Kidney tubule cell (primary cell): ENCODE measurements at places on chromosomes 2 and 18.

DNA sequence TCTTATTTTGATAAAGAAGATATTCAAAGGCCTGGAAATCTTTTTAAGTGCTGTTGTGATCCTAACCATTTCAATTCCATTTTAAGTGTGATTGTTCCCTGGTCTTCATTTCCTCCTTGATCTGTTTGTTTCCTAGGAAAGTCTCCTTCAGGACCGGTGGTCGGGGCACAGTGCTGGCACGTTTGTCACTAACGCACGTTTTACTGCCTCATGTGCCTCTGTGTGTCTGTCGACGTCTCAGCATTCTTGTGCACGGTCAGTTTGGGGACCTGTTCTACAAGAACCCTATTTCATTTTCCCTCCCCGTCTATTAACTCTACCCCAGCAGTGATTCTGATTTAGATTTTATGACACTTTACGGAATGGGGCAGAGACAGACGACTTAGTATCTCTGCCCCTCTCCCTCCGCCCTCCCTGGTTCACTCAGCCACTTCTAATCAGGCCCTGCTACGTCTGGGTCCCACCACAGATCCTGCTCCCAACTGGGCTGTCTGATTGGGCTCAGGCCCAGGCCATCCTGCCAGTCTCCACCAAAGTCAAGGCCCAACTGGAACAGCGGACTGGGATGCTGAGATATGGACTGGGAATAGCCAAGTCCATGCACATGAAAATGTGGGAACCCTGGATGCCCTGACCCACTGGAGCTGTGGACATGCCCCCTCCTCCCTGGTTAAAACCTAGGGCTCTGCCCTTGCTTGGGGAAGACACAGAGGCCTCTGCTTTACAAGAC, 95.6 kb downstream of the TWIST2 start:
- no peak for DNase-seq

- no peak for DNase-seq
Observed at GRCh38 chr2:189076572-189076971, 102.4 kb downstream of the COL3A1 start.

GRCh38 chr2:201642086-201642578, 1.2 kb downstream of the TMEM237 start:
- no peak for DNase-seq

DNA sequence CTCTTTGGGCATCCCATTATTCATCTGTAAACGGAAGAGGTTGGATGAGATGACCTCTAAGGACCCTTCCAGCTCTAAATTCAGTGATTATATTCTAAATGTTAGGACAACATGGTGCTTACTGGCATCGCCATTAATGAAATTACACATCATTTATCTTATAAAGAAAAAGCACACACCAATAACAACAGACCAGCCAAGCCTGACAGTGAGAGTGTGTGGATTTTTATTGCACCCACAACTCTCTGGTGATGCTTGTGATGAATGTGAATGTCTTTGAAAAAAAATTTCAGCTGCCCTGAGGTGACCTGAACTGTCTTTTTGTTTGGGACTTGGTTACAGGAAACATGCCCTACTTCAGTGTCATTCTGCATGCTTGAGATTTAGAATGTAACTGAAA, 513.3 kb upstream of the NRP2 start:
- no peak for DNase-seq

GRCh38 chr2:224946895-224947294, 95.4 kb downstream of the DOCK10 start:
- peak; percentile 39 for DNase-seq

GRCh38 chr2:128465246-128466170, 146.8 kb upstream of the HS6ST1 start:
- DNase-seq = no peak

DNA sequence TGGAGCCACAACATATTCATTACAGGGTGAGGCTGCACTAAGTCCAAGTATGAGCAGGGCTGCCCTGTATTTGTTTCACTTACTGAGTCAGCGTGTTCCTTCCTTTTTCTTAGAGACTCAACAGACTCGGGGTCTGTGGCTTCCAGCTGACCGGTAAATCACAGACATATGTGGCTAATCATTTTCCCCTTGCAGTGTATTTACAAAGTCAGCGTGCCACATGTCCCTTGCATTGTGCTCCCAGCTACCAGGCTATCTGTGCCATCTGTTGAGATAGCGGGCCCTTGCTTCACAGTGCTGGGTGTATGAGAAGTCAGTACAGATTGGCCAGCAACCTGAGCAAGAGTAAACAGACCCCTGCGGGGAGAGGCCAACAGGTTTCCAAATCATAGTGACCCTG, 254.3 kb downstream of the LRRTM1 start:
- no peak for DNase-seq

- no peak for DNase-seq
Observed at GRCh38 chr2:24915175-24915574, 4.9 kb downstream of the ADCY3 start.

GRCh38 chr2:132522901-132523300, 106.3 kb downstream of the GPR39 start:
- DNase-seq = peak; percentile 52

- no peak for DNase-seq
Observed at GRCh38 chr18:9604348-9604747, 10.0 kb downstream of the PPP4R1 start.

DNA sequence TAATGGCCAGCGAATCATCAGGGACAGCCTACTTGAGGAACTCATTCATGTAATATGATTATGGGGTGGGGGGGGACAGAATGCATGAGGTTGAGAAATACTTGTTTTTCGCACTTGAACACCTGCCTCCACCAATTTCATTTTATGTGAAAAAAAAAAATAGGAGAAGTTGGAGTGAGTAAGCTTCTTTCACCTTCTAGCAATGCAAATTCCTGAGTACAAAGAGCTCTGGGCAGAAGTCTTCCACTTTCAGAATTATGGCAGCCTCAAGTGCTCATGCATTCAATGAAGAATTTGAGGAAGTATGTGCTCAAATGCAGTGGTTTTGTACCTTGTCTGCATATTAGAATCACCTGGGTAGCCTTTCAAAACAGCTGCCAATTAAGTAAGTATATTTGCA, 40.1 kb upstream of the GPD2 start:
- no peak for DNase-seq

DNA sequence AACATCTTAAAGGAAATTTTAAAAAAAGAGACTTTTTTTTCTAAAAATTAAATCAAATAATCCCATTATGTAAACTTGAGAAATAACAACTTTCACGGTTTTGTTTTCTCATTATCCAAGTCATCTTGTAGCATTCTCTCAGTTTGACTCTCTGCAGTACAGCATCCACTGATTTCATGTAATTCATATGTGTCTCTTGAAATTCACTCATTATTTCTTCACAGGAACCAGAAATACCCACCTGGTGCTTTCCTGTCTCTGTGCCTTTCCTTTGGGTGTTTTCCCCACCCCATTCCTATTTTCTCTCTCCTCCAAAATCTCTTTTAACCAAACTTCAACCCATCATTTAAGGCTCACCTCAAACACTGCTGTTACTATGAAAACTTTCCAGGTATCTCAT, 116.1 kb upstream of the STK17B start:
- DNase-seq = no peak

DNA sequence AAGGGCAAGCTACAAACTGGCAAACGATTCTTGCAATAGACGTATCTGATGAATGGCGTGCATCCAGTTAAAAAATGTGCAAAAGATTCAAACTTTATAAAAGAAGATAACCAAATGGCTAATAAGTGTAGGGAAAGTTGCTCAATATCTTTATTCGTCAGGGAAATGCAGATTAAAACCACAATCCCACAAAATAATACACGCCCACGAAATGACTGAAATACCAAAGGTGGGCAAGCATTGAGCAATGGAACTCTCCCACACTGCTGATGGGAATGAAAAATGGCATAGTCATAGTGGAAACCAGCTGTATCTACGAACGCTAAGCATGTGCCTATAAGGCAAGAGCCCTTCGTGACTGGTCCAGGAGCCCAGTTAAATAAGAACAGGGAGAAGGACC, 168.6 kb upstream of the SIX2 start:
- peak; percentile 65 for DNase-seq
